ENCODE measurements at places on chromosomes 1 and 21.

- no peaks in the 10 kb centered on the region for H3K27me3 ChIP-seq
- DNase-seq, result no peak
- no peaks in the 10 kb centered on the region for H3K36me3 ChIP-seq
- H3K27ac ChIP-seq, result no peak overlapping the region
- H3K4me1 ChIP-seq, result no peaks in the 10 kb centered on the region
- no peak overlapping the region for H3K4me3 ChIP-seq
Observed at GRCh38 chr1:179129702-179130473, 48.0 kb downstream of the TOR3A start.

GRCh38 chr21:37454869-37455503 is 88.4 kb downstream of the DYRK1A start:
- H3K27ac ChIP-seq, result no peak overlapping the region
- no peak overlapping the region for H3K4me3 ChIP-seq
- no peaks in the 10 kb centered on the region for H3K36me3 ChIP-seq
- H3K4me1 ChIP-seq, result peaks cover 28% of the 10 kb centered on the region
- no peak for DNase-seq

DNA sequence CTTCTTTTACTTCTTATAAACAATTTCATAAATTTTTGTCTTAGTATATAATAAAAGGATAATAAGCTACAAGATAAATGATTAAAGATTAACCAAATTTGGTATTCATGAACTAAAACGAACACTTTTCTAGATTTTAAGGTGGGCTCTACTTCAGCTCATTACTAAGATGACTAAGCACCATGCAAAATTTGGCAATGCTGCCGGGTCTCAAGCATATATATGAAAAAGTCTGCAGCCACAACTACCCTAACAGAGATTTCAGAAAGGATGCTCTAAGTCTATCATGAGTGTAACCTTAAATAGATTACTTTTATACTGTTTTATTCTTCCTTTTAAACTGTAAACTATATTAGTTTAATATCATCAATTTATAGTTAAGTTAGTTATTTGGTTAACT is 47.8 kb downstream of the BRWD1 start:
- H3K4me3 ChIP-seq, result no peak overlapping the region
- no peak for DNase-seq
- H3K27me3 ChIP-seq, result no peaks in the 10 kb centered on the region
- no peaks in the 10 kb centered on the region for H3K4me1 ChIP-seq
- peaks cover 2% of the 10 kb centered on the region for H3K36me3 ChIP-seq

- no peaks in the 10 kb centered on the region for H3K36me3 ChIP-seq
- no peak for DNase-seq
- no peak overlapping the region for H3K4me3 ChIP-seq
- no peak overlapping the region for H3K27ac ChIP-seq
- no peaks in the 10 kb centered on the region for H3K27me3 ChIP-seq
Observed at GRCh38 chr21:44529503-44530125, 10.4 kb downstream of the KRTAP10-1 start.

DNA sequence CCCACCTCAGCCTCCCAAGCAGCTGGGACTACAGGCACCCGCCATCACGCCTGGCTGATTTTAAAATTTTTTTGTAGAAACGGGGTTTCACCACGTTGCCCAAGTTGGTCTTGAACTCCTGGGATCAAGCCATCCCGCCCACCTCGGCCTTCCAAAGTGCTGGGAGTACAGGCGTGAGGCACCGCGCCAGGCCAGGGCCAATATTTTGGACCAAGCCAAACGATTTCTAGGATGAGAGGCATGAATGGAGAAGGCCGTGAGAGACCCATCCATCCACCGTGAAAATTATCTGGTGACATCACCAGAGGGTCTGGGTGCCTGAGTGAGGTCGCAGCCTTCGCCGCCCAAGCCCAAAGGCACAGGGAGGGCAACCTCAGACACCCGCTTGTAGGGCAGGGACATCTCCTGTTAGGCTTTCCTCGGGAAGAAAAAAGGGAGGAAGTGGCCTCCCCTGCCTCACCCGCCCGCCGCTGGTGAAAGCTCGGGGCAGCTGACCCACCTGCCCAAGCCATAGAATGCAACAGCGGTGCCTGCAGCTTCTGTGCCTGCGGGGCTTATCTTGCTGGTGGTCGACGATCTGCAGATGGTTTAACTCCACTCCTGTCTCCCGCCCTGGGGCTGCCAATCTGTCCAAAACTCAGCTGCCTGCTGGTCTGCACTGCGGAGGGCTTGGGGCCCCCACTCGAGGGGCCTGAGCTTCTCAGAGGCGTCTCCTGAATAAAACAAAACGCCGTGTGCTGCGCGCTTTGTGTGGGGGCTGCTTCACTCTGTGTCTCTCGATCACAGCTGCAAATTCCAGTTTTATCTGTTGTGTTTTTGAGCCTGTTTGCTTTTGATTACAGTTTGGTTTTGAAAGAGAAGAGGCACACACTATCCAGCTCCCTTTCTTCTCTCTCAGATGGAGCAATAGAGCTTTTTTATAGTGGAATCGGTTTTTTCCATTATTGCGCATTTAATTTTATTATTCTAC is 85.8 kb downstream of the MRPS6 start:
- H3K27ac ChIP-seq, result no peak overlapping the region
- H3K4me1 ChIP-seq, result no peaks in the 10 kb centered on the region
- no peak for DNase-seq

DNA sequence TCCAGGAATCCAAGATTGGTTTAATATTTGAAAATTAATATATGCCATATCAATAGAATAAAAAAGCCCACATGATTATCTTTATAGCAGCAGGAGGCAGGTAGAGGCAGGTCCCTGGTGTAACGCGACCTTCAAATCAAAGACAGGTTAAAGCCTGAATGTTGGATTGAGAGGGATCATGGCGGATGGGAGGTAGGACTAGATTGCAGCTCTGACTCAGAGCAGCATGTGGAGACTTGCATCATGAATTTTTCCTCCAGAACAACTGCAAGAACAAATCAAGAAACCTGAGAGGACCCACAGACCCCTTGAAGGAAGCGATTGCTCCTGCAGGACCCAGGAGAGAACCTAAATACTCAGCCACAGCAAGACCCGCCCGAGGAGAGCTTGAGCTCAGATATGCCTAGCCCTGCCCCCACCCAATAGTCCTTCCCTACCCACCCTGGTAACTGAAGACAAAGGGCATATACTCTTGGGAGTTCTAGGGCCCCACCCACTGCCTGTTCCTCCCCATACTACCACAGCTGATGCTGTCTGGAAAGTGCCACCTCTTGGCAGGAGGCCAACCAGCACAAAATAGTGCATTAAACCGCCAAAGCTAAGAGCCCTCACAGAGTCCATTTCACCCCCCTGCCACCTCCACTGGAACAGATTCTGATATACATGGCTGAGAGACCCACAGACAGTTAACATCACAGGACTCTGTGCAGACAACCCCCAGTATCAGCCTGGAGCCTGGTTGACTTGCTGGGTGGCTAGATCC is 19.5 kb downstream of the S100B start:
- no peak overlapping the region for H3K27ac ChIP-seq
- no peak for DNase-seq
- H3K27me3 ChIP-seq, result no peaks in the 10 kb centered on the region
- no peaks in the 10 kb centered on the region for H3K4me1 ChIP-seq
- no peak overlapping the region for H3K4me3 ChIP-seq
- H3K36me3 ChIP-seq, result no peaks in the 10 kb centered on the region

- H3K27ac ChIP-seq, result no peak overlapping the region
- H3K27me3 ChIP-seq, result no peaks in the 10 kb centered on the region
- no peaks in the 10 kb centered on the region for H3K4me1 ChIP-seq
- DNase-seq, result no peak
- H3K36me3 ChIP-seq, result no peaks in the 10 kb centered on the region
Observed at GRCh38 chr1:7331926-7332535, 439.1 kb upstream of the VAMP3 start.

- peaks cover 2% of the 10 kb centered on the region for H3K36me3 ChIP-seq
- H3K27me3 ChIP-seq, result no peaks in the 10 kb centered on the region
- H3K4me1 ChIP-seq, result peaks cover 7% of the 10 kb centered on the region
- DNase-seq, result no peak
Observed at GRCh38 chr1:42851960-42852607, 5.7 kb downstream of the ZNF691 start.

DNA sequence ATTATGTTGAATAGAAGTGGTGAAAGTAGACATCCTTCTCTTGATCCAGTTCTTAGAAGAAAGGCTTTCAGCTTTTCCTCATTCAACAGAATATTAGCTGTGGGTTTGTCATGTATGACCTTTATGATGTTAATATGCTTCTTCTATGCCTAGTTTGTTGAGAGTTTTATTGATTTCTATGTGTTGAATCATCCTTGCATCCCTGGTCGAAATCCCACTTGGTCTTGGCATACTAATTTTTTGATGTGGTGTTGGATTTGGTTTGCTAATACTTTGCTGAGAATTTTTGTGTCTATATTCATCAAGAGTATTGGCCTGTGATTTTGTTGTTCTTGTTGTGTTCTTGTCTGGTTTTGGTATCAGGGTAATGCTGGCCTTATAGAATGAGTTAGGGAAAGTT is 20.9 kb downstream of the CD55 start:
- no peaks in the 10 kb centered on the region for H3K36me3 ChIP-seq
- no peaks in the 10 kb centered on the region for H3K27me3 ChIP-seq
- no peak overlapping the region for H3K4me3 ChIP-seq

- no peak overlapping the region for H3K27ac ChIP-seq
- no peaks in the 10 kb centered on the region for H3K4me1 ChIP-seq
- no peaks in the 10 kb centered on the region for H3K36me3 ChIP-seq
- H3K4me3 ChIP-seq, result no peak overlapping the region
Observed at GRCh38 chr1:209854196-209854595, 26.4 kb downstream of the UTP25 start.

GRCh38 chr1:147162093-147162492 is 10.2 kb downstream of the PRKAB2 start:
- H3K4me1 ChIP-seq, result no peaks in the 10 kb centered on the region
- peaks cover 7% of the 10 kb centered on the region for H3K36me3 ChIP-seq
- H3K4me3 ChIP-seq, result no peak overlapping the region
- H3K27me3 ChIP-seq, result no peaks in the 10 kb centered on the region
- DNase-seq, result no peak

DNA sequence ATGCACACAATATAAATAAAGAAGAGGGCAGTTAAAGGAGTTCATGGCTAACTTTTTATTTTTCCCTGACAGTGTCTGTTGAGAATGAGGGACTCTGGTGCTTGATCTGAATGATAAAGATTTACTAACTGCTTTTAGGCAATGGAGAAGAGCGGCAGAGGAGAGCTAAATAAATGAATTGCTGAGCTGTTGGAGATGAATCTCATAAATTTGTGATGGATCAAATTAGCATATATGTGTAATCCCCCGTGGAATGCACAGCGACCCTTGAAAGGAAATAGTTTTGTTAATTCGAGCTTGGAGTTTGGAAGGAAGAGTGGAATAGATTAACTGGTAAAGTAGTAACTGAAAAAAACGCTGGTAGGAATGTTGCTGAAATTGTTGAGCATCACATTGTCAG is 40.2 kb downstream of the HMCN1 start:
- H3K36me3 ChIP-seq, result no peaks in the 10 kb centered on the region
- H3K27ac ChIP-seq, result no peak overlapping the region
- H3K4me3 ChIP-seq, result no peak overlapping the region
- no peaks in the 10 kb centered on the region for H3K4me1 ChIP-seq
- DNase-seq, result no peak

- no peaks in the 10 kb centered on the region for H3K4me1 ChIP-seq
- H3K36me3 ChIP-seq, result no peaks in the 10 kb centered on the region
- DNase-seq, result no peak
- no peak overlapping the region for H3K4me3 ChIP-seq
- no peak overlapping the region for H3K27ac ChIP-seq
- H3K27me3 ChIP-seq, result no peaks in the 10 kb centered on the region
Observed at GRCh38 chr1:166679369-166679768, 159.9 kb upstream of the POGK start.

DNA sequence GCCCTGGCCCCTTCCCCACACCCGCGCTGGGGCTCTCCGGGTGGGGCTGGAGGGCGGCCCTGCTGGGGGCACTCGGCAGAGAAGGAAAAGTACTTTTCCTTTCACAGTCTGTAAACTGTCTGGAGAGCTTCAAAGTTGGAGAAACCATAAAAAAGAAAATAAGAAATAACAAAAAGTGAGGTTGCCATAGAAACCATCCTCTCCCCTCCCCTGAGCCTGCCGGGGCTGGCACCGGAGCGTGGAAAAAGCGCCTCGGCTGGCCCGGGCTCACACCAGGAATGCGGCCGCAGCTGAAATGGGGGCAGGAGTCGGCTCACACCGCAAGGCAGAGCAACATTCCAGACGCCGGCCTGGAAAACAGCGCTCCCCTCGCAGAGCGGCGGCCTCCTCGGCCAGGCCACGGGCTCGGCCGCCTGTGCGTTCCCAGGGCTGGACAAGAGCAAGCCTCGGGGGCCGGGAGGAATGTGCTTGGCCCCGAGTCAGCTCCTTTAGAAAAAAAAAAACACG is 69.2 kb downstream of the MORN1 start:
- no peaks in the 10 kb centered on the region for H3K36me3 ChIP-seq
- peak; percentile 81 for DNase-seq
- no peaks in the 10 kb centered on the region for H3K27me3 ChIP-seq
- no peak overlapping the region for H3K4me3 ChIP-seq
- no peaks in the 10 kb centered on the region for H3K4me1 ChIP-seq

GRCh38 chr1:89957107-89957506 is 37.8 kb upstream of the ZNF326 start:
- no peak overlapping the region for H3K27ac ChIP-seq
- no peaks in the 10 kb centered on the region for H3K27me3 ChIP-seq
- peaks cover 5% of the 10 kb centered on the region for H3K4me1 ChIP-seq
- no peaks in the 10 kb centered on the region for H3K36me3 ChIP-seq
- DNase-seq, result no peak

DNA sequence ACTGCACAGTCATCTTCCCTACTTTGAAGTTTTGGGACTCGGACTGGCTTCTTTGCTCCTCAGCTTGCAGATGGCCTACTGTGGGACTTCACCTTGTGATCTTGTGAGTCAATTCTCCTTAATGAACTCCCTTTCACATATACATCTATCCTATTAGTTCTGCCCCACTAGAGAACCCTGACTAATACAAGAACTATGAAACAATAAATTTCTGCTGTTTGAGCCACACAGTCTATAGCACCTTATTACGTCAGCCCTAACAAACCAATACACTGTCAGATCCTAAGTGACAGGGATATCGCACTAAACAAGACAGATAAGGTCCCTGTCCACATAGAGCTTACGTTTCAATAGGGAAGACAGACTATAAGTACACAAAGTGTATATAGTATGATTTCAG is 120.1 kb downstream of the PLPP3 start:
- H3K27ac ChIP-seq, result no peak overlapping the region
- H3K36me3 ChIP-seq, result no peaks in the 10 kb centered on the region
- DNase-seq, result no peak

DNA sequence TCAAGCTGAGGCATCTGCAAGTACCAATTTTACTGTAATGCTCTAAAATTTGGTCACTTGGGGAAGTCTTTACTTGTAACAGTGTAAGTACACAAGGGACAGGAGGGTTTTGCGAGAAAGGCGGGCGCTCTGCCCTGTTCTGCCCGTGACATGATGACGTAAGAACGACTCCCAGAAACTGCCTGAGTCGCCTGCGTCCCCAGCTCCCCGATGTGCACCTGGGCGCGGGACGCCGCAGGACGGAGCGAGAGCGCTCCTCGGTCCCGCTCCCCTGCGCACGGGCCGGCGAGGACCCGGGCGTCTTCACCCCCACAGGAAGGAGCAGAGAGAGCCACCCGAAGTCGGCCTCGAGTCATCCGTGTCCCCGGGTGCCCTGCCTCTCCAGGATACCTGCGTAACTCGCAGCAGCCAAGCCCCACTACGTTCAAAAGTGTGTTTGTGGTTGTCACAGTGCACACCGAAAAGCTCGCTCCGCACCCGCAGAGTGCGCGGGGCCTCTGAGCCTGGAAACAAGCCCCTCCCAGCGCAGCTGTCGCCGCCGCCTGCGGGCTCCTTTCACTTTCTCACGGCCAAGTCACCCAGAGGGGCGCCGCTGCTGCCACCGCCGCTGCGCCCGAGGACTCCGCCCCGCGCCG is 3.3 kb upstream of the ZBTB18 start:
- DNase-seq, result peak; percentile 58
- H3K27me3 ChIP-seq, result no peaks in the 10 kb centered on the region
- H3K4me1 ChIP-seq, result peaks cover 4% of the 10 kb centered on the region
